ENCODE measurements at places on chromosomes 5 and 9.

- no peak for DNase-seq
Observed at GRCh38 chr9:137023583-137023991, 4.5 kb downstream of the ABCA2 start.

DNA sequence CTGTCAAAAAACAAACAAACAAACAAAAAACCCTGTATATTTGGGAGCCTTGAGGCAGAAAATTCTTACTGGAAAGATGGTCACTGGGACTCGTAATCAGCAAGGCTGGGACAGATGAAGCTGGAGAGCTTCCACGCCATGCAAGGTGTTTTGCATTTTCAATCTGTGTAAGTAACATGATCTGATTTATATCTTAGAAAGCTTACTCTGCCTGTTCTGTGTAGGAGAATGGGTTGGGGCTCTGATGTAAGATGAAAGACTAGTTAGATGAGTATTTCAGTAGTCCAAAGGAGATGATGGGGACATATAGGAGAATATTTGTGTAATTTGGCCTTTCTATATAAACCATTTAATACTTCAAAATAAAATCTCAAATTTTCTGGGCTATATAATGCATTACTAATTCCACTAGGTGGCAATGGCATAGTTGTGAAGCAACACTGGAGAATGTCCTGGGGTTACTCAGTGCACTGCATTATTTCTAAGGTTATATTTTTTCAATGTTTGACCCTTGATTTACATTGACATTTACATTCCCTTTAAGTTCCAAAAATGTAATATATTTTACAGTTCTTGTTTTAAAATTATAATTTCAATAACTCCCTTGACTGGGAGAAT lies 21.9 kb upstream of the FSD1L start:
- DNase-seq: no peak

- no peak for DNase-seq
Observed at GRCh38 chr9:77554586-77555105, 93.5 kb downstream of the GNA14 start.

GRCh38 chr5:3602785-3603502 lies 7.3 kb downstream of the IRX1 start:
- no peak for DNase-seq
